Stimulated activated CD4-positive, alpha-beta T cell treated with anti-CD3 and anti-CD28 coated beads, Interleukin-4, amount 100 ng/mL, for 1 hour (primary cell): ENCODE measurements at places on chromosomes 3 and 15.

- no peak for DNase-seq
These were observed 714.2 kb downstream of the SI start for GRCh38 chr3:164364111-164364510.

DNA sequence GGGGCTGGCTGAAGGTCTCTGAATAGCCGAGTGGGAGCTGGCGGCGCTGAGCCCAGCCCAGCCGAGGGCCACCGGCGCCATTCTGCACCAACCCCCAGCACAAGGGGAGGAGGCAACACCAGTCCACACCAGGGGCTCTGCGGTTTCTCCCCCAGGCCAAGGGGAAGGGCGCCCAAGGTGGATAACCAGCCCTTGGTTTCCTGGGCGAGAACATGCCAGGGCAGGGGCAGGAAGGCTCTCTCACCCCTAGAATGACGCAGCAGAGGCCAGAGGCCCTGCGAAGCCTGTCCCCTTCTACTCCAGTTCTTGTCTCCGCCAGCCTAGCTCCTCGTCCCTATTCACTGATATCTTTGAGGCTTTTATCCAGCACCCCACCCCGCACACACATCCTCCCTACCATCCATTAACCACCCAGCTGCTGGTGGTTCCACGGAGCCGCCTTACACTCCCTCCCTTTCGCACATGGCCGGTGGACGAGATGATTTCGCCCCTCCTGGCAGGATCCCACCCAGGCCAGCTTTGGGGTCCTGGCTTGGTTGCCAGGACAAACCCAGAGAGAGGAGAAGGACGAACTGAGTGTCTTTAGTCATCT lies 1.3 kb downstream of the RBPMS2 start:
- no peak for DNase-seq

- no peak for DNase-seq
These were observed 37.2 kb downstream of the MGLL start for GRCh38 chr3:127784865-127785710.

DNA sequence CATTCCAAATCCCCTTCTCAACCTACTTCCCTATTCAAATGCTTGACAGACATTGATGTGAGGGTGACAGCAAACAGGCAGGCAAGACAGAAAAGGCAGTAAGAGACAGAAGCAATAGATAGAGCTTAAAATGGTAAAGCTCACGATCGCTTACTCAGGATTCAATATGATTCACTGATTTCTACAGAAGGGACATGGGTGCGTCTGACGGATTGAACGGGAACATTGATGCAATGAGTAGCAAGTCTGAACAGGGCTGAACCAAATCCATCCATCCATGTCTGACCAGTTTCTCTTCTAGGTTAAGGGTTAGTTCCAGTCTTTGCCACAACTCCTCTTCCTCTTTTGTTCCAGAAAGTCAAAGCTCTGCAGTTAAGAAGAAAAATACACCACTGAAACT lies 35.1 kb downstream of the P2RY1 start:
- DNase-seq = no peak

GRCh38 chr3:32203854-32204253 lies 34.6 kb upstream of the CMTM8 start:
- no peak for DNase-seq

DNA sequence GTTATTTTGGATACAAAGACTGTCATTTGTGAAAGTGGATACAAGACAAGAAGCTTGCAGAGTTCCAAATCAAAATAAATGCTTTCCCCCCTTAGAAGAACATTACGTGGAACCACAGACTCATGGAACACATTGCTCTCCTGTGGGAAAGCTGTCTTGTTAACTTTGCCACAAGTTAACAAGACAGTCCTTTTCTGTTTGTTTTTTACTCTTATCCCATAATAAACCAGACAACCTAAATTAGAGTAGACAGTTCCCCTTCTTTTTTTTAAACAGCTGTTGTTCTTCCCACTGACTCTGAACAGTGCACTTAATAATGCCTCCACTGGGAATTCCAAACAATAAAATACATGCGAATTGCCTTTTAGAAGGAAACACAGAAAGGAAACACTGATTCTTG lies 255.3 kb upstream of the UBE2E2 start:
- DNase-seq = no peak
